ENCODE measurements at places on chromosomes 4 and X. TPM values are rescaled to one million over a fixed set of nuclear protein-coding genes. Genes with fewer than 3 reads are reported as not detected.

- no peak for DNase-seq
Measured at GRCh38 chr4:7659429-7660175, 224.9 kb upstream of the PSAPL1 start.

DNA sequence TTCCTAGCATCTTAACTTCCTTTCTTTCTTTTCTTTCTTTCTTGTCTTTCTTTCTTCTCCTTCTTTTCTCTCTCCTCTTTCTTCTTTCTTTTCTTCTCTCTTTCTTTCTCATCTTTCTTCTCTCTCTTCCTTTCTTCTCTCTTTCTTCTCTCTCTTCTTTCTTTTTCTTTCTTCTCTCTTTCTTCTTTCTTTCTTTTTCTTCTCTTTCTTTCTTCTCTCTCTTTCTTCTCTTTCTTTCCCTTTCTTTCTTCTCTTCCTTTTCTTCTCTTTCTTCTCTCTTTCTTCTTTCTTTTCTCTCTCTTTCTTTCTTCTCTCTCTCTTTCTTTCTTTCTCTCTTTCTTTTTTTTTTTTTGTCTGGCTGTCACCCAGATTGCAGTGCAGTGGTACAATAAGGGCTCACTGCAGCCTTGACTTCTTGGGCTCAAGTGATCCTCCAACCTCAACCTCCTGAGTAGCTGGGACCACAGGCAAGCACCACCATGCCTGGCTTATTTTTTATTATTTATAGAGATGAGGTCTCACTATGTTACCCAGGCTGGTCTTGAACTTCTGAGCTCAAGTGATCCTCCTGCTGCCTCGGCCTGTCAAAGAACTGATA is 17.5 kb downstream of the NMU start:
- no peak for DNase-seq

- DNase-seq, result no peak
Measured at GRCh38 chr4:74794382-74795010, at the start of gene BTC. Gene BTC, minus strand, starts transcription at chr4:74794523. Its CDS starts 198 bp downstream, at chr4:74794325.

DNA sequence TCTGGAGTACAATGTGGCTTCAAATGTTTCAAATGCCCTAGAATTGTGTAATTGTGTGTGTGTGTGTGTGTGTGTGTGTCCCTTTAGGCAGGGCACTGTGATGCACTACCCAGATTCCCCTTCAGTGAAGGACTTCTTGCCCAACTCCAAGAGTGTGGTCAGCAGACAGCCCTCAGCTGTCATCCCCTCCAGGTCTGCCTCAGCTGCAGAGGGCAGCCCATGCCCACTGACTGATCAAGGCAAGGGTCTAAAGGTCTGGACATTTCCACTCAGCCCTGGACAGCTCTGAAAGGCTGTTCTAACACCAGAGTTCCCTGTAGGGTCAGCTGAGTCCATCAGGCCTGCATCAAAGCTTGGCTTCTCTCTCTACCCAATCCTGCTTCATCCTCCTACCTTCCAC is 83.9 kb upstream of the USP9X start:
- no peak for DNase-seq

DNA sequence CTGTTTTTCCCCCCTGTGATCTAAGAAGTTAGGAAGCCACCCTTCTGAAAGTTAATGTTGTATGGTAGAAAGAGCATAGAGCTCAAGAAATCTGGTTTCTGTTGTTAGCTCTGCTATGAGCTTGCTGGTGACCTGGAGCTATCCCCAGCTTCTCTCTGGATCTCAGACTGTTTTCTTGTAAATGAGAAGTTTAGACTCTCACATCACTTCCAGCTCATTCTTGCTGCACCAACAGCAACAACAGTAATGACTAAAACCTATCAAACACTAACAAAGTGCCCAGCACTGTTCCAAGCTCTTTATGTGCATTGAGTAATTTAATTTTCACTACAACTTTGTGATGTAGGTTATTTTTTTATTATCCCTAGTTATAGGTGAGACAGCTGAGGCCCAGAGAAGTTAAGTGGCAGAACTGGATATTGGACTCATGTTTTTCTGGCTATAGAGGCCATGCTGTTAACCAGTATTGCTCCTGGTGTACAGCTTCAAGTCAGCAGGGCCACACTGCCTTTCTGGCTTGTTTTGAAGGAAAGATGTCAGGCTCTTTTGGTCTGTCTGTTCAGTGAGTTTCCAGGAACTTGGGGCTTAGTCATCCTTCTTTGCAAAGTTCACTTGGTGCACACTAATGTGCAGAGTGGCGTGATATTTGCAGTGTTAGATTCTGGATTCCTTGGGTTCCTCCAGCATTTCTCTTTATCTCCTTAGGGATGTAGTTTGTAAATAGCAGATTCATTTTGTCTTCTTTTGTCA is 27.8 kb upstream of the TMEM164 start:
- DNase-seq, result no peak

DNA sequence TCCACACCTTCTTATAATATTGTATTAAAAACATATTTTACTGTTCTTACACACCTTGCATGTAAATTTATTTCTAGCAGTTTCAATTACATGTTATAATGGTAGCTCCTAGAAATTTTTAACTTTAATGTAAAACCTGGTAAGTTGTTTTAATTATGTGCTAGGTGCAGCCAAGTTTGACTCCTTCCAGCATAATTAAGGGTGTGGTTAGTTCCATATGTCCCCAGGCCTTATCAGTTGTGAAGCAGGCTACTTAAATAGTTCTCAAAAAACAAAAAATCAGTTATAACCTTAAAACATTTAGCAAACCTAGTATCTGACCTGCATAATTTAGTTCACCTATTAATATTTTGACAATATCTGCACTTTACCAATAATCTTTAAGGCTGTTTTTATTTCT is 26.9 kb upstream of the PASD1 start:
- DNase-seq, result no peak

The CT45A10 gene
- not detected for total RNA-seq

Measured in cerebellum (tissue), 4 donors.